ENCODE measurements at places on chromosomes 5 and 9.

- DNase-seq: no peak
Observed at GRCh38 chr5:82662340-82662739, 384.2 kb upstream of the RPS23 start.

DNA sequence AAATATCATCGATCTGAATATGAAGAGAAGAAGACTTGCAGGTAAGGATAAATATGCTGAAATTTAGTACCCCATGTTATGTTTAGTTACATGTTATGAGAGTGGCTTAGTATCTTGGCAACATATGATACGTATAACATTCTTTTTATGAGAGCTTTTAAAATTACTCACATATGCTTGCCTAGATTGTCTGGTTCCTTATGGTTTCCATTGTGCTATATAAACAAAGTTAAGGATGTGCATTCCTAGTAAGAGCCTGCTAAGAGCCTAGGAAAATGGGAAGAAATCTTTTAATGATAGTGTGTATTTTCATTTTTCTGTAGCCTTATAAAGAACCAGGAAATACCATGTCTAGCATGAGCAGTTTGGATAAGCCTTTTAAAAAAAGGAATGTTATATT lies 112.0 kb upstream of the KCNN2 start:
- DNase-seq: peak; percentile 61

DNA sequence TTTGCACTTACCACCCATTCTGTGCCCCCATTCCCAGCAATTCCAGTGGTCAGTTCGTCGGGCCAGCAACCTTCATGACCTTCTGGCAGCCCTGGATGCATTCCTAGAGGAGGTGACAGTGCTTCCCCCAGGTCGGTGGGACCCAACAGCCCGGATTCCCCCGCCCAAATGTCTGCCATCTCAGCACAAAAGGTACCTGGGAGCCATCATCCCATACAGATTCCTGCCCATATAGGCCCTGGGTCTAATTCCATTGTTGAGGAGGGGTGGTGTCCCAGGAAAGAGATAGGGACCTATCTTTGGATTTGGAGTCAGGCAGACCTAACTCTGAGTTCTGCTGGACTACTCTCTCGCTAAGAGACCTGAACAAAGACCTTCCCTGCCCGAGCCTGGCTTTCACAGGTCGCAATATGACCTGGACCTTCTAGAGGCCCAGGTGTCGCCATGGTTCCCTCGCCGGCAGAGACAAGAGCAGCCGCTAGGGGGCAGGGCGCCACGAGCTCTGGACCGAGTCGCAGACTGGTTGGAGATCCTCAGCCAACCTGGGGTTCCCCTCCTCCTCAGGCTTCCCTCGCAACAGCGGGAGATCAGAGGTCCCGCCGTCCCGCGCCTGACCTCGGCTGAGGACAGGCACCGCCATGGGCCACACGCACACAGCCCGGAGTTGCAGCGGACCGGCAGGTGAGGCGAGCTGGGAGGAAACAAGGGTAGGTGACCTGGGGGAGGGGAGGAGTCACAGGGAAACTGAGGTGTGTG lies 3.1 kb downstream of the SLC4A9 start:
- DNase-seq: peak; percentile 47

DNA sequence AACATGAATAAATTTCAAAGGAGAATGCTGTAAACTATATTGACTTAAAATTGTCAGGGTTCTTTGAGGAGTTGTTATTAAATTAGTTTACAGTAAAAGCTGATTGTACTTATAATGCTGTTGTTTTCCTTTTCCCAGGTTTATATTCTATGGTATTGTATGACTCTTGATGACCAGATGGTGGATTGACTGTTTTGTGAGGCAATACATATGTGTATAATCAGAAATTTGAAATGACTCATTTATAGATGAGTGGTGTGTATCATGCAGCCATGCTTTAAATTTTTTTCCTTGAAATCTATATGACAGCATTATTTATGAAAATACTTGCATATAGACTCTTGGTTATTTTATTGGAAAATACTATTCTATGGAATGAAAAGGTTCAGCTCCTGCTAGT lies 195.3 kb downstream of the CNTLN start:
- no peak for DNase-seq
